Lung (tissue), 17 donors: ENCODE measurements at places on chromosomes 2 and 18. TPM values are rescaled to one million over a fixed set of nuclear protein-coding genes. Genes with fewer than 3 reads are reported as not detected.

The SCYGR4 gene
- total RNA-seq: not detected

The CIB4 gene
- total RNA-seq: not detected

The SLC38A11 gene
- 1.2 TPM for total RNA-seq

The FAM117B gene
- total RNA-seq: 19.9 TPM

The PRKAG3 gene
- total RNA-seq: not detected

- peak; percentile 66 for DNase-seq
These were observed 22.5 kb downstream of the MOB4 start for GRCh38 chr2:197538412-197538811.

The GPR45 gene
- not detected for total RNA-seq

DNA sequence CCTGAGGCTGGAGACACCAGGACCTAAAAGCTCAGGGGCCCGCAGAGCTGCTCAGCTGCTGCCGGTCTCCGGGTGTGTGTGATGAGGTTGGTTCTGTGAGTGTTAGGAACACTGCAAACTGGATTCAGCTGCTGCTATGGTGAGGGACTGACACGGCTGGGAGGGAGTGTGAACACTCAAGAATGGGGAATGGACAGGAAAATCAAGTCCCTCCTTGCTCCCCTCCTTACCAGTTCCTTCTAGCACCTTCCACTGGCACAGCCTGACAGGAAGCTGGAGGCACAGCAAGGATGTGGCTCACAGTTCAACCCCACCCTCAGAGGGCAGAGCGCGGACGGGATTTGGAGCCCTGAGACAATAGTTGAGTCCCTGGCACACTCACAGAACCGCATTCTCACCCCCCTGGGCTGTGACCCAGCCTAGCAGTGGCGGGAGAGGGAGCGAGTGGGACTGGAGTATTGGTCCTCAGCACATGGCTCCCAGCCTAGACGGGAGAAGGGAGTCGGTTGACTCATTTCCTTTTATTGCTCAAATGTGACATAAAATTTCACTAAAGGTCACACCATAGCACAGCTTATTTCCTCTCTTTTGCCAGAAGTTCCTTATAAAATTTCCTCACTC is 42.5 kb downstream of the LRRC30 start:
- DNase-seq: peak; percentile 33

- peak; percentile 66 for DNase-seq
These were observed 30.7 kb upstream of the SCN1A start for GRCh38 chr2:166158546-166158945.

DNA sequence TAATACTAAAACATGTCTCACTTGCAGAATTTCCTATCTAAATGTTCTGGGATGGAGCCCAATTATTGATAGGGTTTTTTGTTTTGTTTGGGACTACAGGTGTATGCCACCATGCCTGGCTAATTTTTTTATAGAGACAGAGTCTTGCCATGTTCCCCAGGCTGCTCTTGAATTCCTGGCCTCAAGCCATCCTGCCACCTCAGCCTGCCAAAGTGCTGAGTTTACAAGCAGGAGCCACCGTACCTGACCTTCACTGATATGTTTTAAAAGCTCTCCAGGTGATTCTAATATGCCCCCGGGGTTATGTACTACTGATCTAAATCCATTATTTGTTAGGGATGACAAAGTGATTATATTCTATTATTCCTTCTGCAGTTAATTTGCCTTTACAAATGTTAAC is 2.2 kb downstream of the ELAC1 start:
- peak; percentile 20 for DNase-seq

- no peak for DNase-seq
These were observed 78.6 kb downstream of the SATB2 start for GRCh38 chr2:199378948-199379650.

- no peak for DNase-seq
These were observed 11.1 kb upstream of the IL1RN start for GRCh38 chr2:113116100-113116958.

GRCh38 chr2:75153221-75153620 is 46.1 kb downstream of the TACR1 start:
- peak; percentile 29 for DNase-seq

The SF3B1 gene
- 432 TPM for total RNA-seq

- DNase-seq: no peak
These were observed 6.7 kb downstream of the GBX2 start for GRCh38 chr2:236161531-236161930.

The TTN gene
- total RNA-seq: 28.2 TPM

The PLEK gene
- 29.0 TPM for total RNA-seq

The KHK gene
- total RNA-seq: 7.6 TPM

- DNase-seq: no peak
These were observed 54.5 kb downstream of the EVA1A start for GRCh38 chr2:75506101-75506697.

The NEURL3 gene
- 0.31 TPM for total RNA-seq

DNA sequence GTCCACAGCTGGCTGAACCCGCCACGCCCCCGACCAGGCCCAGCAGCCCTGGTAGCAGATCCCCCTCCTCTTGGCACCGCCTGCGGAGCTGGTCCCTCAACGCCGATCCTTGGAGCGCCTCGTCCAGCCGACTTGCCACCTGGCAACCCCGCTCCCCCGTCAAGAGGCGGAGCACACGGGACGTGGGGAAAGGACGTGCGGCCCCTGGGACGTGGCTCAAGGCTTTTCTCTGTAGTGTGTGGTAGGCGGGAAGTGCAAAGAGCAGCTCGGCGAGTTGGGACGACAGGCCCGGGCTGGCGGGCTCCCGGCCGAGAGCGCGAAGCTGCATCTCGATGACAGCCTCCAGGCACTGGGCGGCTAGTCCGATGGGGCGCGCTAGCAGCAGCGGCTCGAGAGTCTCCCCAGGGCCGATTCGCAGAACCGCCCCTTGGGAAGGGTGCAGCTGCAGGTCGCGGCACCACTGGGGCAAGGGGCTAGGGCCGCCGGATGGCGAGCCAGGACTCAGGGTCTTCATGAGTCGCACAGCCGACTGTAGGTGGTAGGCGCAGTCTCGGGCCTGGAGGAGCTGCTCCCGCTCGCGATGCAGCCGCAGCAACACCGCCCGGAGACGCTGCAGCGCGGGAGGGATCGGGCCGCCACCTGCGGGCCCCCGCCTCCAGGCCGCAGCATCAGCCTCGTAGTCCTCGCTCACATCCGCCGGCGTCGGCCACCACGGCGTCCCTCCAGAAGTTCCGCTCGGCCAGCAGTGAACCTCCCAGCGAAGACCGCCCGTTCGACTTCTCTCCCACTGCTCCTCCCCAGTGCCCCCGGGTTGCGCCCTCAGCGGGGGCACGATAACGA is 617 bp downstream of the CCDC142 start:
- no peak for DNase-seq

- DNase-seq: no peak
These were observed 124.0 kb downstream of the MDH1 start for GRCh38 chr2:63712748-63713147.

GRCh38 chr2:218014706-218015585 is 12.2 kb upstream of the TNS1 start:
- DNase-seq: peak; percentile 56

GRCh38 chr18:74373428-74373827 is 57.8 kb downstream of the C18orf63 start:
- DNase-seq: no peak

The SYT4 gene
- 2.3 TPM for total RNA-seq

DNA sequence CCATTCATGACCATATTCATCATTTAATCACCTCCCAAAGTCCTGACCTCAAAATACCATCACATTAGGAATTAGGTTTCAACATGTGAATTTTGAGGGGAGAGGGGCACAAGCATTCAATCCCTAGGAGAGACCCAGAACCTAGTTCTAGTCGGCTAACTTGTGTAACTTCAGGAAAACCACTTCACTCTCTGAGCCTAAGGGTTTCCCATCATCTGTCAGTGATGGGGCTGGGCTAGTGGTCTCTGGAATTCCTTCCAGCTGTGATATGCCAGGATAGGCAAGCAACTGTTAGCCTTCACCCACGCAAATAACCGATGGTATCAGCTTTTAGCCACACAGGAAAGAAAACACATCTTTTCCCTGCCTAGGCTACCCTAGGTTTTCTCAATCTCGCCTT is 52.5 kb upstream of the MEX3C start:
- no peak for DNase-seq

- DNase-seq: no peak
These were observed 9.4 kb downstream of the REV1 start for GRCh38 chr2:99480390-99480789.

DNA sequence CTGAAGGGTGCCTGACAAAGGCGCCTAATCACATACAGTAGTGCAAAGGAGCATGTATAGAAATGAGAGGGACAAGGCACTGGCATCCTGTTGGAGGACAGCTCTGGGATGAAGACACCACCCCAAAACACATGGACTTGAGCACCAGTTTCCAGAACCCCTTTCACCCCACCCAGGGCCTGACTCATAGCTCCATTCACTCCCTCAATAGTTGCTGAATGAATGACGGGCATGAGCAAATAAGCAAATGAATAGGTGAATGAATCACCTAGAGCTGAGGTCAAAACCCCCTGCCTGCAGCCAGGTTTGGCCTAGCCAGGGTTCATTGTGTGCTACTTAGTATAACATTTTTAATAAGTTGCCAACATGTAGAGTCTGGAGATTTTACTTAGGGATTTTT is 66.3 kb downstream of the NRP2 start:
- DNase-seq: no peak

DNA sequence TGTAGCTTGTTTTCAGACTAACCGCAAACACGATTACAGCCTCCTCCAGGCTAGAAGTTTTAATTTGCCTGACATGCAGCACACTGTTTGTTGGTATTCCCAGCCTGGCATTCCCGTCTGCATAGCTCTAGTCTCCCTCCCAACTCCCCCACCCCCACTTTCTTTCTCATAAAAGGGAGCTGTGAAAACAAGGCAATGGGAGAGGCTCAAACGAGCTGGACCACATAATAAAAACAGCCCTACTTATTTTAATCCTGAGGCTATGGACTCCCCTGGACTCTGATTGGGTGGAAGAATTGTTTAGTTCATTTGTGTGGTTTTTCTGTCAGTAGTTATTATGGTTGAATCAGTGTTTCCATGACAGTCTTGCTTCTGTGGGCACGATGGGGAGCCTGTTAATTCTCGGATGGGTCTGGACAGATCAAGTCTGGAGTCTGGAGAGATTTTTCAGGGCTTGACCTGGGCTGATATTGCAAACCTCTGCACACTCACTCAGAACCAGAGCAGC is 1.2 kb downstream of the STON1 start:
- DNase-seq: peak; percentile 61

The GCA gene
- total RNA-seq: 38.7 TPM

- DNase-seq: no peak
These were observed 208.4 kb upstream of the TMEM200C start for GRCh38 chr18:6103741-6104140.

- no peak for DNase-seq
These were observed 203.8 kb downstream of the TNS1 start for GRCh38 chr2:217798743-217799562.

DNA sequence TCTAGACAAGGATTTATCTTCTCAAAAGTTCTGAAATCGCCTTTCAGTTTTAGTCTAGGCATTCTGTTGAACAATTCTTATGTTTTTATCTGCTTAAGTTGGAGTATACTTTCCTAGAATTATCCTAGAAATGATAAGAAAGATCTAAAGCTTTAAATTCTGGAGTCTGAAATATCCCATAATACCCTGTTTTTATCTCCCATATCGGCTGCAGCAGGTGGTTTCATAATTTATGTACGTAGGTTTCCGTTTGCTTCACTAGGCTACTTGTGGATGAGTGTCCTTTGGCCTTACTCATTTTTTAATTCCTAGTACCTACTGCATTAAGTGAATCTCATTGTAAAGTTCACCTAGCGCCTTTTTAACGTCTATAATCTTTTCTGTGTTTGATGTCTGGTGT is 58.5 kb upstream of the MGAT5 start:
- DNase-seq: no peak

DNA sequence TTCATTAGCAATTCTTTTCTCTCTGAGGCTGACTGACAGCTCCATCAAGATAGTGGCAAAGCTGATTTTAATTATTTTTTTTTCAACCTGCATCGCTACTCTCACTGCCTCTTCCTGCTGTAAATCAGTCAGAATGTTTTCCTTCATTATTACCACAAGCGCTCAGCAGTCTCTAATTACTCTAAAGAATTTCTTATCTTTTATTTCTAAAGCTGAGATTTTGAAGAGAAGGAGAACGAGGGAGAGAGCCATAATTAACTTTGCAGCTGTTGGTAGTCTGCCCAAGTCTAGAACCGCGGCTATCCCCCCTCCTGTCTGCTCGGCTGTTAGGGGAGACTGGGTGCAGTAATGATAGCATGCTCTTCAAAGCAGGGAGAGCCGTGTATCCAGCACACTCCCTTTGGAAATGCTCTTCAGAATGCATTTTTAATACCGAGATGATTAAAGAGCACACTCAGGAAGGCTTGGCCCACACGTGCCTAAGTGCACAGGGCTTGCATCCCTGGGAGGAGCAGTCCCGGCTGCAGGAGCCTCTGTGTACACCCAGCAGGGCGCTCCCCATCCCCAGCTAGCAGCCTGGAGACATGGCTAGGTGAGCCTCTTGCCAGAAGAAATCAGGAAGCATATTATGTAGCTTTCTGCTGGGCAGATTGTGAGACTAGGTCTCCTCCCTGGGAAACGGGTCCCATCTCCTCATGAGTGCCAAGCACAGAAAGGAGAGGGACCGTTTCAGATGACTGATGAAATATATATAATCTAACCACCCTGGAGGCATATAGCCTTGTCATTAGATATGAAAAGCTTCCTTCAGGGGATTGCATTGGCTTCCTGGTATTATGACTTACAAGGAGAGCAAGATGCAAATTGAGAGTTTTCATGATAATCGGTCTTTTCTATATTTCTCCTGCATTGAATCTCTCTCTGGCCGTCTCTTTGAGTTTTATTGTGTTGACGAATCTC is 555.2 kb downstream of the CMPK2 start:
- peak; percentile 66 for DNase-seq

The DSC1 gene
- total RNA-seq: not detected

The KCNIP3 gene
- 2.4 TPM for total RNA-seq

DNA sequence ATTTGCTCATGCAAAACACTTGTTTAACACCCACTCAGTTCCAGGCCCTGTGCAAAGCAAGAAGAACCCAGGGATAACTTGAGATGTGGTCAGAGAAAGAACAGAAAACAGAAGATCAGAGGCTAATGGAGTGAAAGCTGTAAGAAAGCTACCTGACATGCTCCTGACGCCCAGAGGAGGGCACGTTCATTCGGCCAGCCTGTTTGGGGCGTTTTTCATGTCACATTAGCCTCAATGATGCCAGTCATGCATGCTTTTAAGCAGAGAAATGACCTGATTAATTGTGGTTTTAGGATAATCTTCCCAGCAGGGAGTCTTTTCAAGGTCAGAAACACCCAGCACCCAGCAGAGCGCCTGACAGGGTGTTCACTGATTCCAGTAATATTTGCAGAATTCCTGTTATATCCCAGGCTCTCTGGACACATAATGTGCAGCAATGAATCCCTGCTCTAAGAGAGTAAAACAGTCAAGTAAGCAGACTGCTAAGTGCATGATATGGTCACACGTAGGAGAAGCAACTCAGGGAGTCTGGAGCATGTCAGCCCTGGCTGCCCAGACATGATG is 320.0 kb downstream of the LRATD1 start:
- DNase-seq: no peak

- no peak for DNase-seq
These were observed 15.0 kb upstream of the MYO1B start for GRCh38 chr2:191230174-191230573.

The NEUROD1 gene
- not detected for total RNA-seq

The DSG4 gene
- total RNA-seq: not detected
